ENCODE measurements at places on chromosomes 7 and 10.

GRCh38 chr10:101967119-101967518 lies 88.9 kb downstream of the ARMH3 start:
- DNase-seq, result no peak

DNA sequence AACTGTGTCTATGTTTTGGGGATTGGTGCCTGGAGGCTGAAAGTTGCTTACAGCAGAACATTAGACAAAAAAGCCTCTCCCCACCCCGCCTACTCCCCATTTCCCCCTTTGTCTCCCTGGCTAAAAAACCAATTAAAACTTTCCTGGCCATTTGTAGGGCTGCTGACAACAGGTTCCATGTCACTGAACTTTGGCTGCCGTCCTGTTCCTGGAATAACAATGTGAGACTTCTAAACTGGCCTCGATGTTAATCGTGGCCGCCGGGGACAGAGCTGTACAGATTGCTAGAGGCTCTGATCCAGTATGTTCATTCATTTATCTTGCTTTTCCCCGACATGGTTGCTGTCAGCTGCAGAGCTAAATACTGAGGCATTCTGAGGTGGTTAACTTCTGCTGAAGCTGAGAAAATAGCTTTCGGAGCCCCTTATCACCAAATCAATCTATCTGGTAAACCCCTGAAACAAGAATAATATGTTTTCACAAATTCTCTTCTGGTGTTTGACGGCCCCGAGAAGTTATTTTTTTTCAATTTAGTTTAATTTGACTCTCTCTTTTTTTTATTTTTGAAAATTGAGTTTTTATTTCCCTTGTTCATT lies 271.6 kb downstream of the GFRA1 start:
- DNase-seq, result peak; percentile 27

- DNase-seq, result no peak
Measured at GRCh38 chr10:7345717-7346116, 65.1 kb downstream of the SFMBT2 start.

DNA sequence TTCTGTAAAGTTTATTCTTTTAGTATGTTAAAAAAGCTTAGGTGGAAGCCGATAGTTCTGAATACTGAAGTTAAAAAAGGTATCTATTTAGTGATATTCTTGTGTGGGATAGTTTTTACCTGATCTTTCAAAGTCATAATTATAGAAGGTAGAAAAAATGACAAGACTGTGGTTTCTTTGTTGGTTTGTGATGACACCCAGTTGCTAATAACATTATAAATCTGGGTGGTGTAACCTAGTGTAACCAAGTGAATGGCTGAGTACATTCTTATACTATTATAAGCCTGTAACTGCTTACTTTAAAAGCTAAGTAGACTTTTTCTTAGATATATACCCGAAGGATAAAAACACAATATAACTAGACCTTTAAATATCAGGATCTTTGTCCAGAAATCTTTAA lies 2.3 kb downstream of the CDK13 start:
- DNase-seq, result no peak

DNA sequence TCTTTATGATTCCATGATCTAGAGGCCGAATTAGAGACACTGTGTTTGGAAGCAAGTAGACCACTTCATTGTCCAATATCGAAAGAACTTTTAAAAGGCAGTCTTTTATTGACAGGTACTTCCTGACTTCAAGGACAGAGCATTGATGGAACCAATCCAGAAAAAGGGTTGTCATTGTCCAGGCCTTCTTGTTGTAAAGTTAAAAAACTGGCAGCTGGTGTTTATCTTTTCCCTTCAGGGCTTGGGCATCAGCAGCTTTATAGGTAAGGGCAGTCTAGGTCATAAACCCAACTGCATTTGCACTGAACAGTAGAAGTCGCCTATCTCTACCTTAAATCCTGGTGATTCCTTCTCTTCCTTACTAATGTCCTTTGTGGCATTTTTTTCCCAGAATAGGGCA lies 95.6 kb downstream of the ST7 start:
- no peak for DNase-seq

GRCh38 chr7:51666266-51666665 lies 349.7 kb upstream of the COBL start:
- DNase-seq, result peak; percentile 14

GRCh38 chr7:51357821-51358220 lies 41.2 kb upstream of the COBL start:
- DNase-seq, result no peak

DNA sequence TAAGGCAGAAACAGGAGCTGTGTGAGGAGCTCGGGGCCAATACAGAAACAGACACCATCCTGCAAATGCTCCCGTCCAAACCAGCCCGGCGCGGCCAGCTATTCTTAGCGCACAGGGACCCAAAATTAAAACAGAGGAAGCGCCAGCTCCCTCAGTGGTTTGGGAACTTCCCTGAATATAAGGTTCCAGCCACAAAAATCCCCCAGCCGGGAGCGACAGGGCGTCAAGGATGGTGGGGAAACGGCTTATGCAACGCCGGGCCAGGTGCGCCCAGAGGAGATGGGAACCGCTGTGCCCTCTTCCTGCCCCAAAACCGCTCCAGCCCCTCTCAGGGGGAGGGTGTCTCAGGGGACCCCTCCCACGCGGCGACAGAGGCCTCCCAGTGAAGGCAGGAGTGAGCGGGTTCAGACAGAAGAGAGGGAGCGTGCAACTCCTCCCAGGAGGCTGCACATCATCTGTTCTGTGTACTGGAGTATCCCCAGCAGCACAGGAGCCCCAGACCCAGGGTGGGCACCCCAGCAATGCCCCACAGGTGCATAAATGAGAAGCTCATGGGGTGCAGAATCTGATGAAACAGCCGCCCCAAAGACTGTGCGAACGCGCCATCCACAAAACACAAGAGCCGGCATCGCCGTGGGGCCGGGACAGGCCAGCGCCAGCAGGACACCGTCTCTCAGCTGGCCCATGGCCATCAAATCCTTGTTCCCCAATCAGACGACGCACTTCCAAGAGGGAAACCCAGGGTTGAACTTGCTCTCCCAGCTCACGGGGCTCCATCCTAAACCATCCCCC lies 73.9 kb upstream of the PDGFA start:
- DNase-seq, result no peak

DNA sequence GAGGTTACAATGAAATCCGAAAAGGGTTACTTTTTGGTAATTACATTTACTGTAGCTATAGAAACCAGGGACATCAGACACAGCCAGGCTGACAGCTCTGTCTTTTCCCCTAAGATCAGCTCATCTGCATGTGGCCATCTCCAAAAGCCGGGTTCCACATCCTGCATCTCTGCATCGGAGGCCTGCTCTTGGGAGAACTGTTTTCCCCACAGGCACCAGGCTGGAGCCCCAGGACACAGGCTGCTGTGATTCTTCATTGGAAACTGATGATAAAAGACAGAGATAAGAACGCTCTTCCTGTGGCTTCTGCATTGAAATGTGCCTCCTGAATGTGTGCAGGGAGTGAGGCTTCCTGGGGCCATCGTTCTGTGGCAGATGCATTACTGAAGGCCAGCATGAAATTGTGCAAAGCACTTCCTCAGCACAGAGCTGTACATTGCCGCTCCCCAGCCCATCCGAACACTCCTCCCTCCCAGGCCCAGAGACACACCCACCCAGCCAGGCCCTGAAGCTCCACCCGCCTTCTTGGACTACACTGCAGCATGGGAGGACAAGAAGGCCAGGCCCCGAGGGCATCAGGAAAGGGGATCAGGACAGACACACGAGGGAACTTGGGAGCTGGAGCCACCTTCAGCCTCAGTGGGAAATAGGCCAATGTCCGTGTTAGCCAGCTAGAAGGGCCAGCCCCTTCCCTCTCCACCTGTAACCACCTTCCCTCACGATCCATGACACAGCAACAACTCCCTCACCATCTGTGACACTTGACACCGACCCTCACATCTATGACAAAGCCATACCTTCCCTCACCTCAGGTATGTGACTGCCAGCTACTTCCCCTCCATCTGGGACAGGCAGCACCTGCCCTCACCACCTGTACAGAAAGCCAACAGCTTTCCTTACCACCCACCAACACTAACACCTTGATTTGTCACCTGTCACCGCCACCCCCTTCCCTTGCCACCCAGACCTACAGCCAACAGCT lies 113.2 kb downstream of the GRID1 start:
- no peak for DNase-seq

DNA sequence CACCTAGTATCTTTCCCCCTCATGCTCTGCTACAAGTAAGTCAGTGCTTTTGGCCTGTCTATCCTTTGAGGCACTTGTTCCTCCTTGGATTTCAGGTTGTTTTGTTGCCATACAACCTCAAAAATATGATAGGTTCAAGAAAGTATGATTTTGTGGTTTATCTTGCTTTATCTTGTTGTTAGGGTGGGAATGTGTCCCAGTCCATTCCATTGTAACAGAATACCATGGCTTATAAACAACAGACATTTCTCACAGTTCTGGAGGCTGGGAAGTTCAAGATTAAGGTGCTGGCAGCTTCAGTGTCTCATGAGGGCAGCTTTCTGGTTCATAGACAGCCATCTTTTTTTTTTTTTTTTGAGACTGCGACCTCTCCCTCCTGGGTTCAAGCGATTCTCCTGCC lies 72.1 kb downstream of the TMEM270 start:
- no peak for DNase-seq

DNA sequence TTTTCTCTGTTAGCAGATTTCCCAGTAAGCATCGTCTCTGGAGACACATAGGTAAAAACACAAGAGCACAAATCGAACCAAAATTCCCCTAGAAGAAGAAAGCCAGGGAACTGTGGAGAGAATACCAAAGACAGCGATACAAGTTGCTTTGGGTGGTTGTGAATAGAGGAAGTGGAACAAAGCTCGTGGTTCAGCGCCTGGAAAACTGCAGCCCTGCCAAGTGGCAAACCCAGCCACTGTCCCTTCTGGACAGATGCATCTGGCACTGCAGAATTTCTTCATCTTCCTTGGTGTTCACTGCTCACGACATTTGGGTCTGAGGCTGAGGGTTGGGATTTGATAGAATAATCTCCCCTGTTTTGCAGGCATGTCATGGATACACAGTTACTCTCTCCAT lies 733.8 kb downstream of the PARD3 start:
- no peak for DNase-seq

GRCh38 chr7:362402-363096 lies 72.6 kb downstream of the FOXL3 start:
- DNase-seq, result no peak

DNA sequence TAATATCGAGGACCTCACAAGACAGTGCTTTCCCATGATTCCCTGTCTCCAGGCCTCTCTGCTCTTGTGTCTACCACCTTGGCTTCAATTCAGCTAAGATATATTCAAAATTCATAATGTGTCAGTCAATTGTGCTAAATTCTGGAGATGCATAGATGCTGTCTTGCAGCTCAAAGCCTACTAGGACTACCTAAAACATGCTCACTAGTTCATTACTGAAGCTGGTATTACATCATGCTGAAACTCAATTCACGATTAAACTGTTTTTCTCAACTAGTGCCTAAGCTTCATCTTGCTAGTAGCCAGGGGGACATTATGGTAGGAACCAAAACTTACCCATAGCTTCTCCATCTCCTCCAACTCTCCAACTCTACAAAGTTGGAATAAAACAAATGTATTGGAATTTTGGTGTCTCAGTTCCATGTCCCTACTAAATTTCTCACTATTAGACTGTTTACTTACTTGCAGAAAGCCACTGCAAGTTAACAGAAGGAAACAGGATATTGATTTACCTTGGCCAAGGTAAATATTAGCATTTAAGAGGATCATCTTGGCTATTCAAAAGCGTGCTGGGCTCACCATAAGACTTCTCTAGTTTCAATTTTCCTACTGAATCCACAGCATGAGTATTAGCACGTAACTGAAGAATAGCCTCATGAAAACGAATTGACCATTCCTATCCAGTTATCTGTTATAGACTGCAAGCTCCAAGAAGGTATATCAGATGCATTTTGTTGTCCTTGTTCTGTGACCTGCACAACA lies 53.6 kb downstream of the CREB3L2 start:
- no peak for DNase-seq

GRCh38 chr7:106345421-106346166 lies 60.8 kb upstream of the NAMPT start:
- no peak for DNase-seq

Measured in renal cortex interstitium (tissue), 15 donors.